Stimulated activated CD4-positive, alpha-beta T cell treated with anti-CD3 and anti-CD28 coated beads, Interleukin-4, amount 100 ng/mL, for 48 hours (primary cell): ENCODE measurements at places on chromosomes 11 and 22.

- DNase-seq = no peak
Observed at GRCh38 chr11:15714641-15715399, 600.1 kb downstream of the INSC start.

- DNase-seq = no peak
Observed at GRCh38 chr11:12077535-12078280, 32.7 kb upstream of the MICAL2 start.

GRCh38 chr11:2180789-2181370 is 9.3 kb upstream of the TH start:
- no peak for DNase-seq

- DNase-seq = no peak
Observed at GRCh38 chr22:18091916-18092526, 14.2 kb downstream of the PEX26 start.

GRCh38 chr11:47842749-47843148 is 5.4 kb downstream of the NUP160 start:
- no peak for DNase-seq

GRCh38 chr22:20111689-20112622 is 3.9 kb upstream of the RANBP1 start:
- no peak for DNase-seq

- no peak for DNase-seq
Observed at GRCh38 chr11:58647866-58648265, 25.4 kb downstream of the CNTF start.

GRCh38 chr11:118114266-118114665 is 27.5 kb upstream of the SMIM35 start:
- no peak for DNase-seq

DNA sequence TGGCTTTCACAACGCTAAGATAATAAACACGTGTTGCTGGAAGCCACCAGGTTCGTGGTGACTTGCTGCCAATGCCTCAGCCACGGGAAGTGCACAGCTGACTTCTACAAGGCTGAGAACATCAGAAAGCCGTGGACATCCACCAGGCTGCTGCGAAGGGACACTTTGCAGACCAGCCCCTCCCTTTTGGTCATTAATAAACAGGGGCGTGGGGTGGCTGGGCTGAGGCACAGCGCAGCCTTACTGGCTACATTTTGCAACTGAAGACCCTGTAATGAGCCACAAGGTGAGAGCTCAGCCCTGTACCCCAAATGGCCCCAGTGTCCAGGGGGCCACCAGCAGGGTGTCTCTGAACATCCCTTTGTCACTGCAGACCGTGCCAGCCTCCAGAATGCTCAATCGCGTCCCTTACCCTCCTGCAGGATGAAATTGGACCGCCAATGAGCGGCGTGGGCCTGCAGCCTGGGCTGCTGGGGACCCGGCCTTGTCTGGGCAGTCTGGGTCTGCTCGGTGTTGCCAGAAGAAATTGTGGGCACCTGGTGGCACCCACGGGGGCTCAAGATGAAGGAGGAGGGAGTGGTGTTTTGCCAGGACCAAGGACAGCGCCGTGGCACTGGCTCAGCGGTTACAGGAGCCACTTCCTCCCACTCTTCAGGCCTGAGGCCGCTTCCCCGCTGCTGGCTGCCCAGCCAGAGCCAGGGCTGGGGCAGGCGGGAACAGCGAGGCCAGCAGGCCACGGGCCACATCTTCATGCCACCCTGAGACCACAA is 181.9 kb downstream of the CTTN start:
- DNase-seq = no peak

GRCh38 chr22:46791201-46791731 is 28.8 kb downstream of the TBC1D22A start:
- peak; percentile 69 for DNase-seq

DNA sequence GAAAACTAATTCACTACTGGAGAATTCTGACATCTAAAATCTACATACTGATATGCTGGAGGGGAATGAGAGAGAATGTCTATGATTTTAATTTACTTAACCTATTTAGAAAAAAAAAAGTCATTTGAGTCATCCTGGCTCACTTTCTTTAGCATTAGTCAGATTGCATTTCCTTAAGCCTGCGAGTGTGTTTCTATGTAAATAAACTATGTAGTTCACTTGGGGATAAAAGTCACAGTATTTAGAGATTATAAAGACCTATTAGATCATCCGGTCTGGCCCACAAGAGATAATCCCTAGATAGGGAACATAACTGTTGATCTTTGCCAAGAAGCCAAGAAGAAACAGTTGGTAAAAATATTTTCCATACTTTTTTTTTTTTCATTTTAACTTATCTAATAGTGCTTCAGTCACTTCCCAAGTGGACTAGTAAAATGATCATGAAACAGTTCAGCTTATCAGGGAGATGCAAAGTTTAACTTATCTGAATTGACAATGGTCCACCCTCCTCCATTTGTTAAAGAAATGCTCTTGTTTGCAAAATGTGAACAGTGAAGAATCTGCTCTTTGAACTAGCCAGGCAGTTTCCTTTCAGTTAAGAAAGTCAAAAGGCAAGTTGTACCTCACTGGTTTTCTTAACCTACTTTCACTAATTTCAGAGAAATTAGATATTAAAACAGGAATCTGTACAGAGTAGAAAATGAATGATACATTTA is 21.2 kb upstream of the BLID start:
- DNase-seq = no peak

GRCh38 chr22:23200898-23201297 is 20.6 kb downstream of the BCR start:
- DNase-seq = no peak

DNA sequence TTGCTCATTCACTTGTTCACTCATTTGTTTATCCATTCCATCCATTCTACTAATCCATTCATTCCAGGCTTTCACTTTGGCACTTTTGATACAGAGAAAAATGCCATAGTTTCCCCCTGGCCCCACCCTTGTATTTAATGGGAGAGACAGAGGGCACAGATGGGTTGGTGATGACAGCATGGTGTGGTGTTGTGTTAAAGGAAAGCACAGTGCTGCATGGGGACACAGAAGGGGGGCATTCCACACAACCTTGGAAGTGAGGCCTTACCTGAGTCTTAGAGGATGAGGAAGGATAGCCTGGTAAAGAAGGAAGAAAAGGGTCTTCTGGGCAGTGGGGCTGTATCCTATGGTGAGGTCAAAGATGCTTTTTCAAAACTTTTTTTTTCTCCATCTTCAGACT is 248.5 kb upstream of the C11orf87 start:
- no peak for DNase-seq

- no peak for DNase-seq
Observed at GRCh38 chr11:104534278-104534677, 364.0 kb downstream of the CASP12 start.

DNA sequence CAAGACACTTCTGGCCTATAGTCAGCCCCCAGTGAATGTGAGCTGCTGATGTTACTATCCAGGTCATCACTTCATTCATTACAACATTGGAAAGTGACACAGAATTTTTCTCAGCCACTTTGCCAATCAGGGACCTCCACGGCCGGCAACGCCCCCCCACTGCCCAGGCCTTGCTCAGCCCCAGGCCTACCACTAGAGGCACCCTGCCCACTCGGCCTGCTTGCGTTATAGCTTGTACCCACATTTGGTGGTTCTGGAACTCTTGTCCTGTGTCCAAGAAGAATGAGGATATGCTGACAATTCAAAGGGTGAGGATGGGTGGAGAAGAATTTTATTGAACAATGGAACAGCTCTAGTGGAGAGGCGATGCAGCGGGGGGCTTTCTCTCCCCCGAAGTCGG is 96.2 kb downstream of the TSPAN18 start:
- peak; percentile 2 for DNase-seq
